ENCODE measurements at places on chromosomes 3 and 15.

DNA sequence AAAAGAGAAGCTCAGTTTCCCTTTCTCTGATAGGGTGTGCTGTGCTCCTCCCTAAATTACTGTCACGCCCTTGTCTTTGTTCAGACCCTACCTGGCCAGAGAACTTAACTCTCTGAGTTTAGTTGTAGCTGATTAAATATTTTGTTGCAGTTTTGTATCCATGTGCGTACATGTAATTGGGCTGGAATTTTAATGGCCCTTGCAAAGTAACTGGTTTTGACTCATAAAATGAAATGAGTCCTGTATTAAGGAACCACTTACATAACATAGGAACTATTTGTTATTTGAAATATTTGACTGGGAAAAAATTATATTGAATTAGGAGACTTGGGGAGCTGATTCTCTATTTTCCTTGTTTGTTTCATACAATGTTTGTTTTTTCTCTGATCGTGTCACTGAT, 80.2 kb downstream of the LRRK1 start:
- DNase-seq: no peak

GRCh38 chr3:73883497-73883896, 258.8 kb upstream of the PDZRN3 start:
- no peak for DNase-seq

DNA sequence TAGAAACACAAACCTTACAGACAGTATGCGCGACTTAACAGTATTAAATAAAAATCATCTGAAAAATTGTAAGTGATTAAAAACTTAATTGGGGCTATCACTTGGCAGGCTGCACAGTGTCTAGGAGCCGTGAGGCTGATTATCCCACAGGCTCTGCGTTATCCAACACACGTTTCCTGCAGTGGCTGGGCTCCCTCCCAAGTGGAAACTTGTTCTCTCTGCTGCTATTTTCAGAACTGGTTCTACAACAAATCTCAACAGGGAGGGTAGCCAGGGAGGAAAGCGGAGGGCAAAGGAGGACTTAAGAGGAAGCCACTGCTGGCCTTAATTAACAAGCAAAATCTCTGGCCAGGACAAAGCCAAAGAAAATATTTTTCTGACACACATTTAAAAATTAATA, 555.2 kb downstream of the MAGI1 start:
- DNase-seq: no peak

- no peak for DNase-seq
These were observed 335.2 kb downstream of the GAP43 start for GRCh38 chr3:115958526-115958925.

DNA sequence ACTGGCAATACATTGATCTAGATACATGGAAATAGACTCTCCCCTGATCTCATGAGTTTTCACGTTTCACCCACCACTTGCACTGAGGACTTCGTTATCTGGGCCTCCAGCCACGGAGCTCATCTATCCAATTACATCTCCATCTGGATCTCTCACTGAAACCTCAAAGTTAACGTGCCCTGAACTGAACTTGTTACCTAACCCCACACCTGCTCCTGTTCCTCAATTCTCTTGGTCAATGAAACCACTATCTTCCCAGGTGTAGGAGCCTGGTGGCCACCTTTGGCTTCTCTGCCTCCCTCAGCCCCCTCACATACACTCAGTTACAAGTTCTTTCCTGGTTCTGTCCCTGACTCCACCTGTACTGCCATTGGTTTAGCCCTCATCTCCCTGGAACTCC, 9.7 kb downstream of the DGKG start:
- DNase-seq: no peak

- no peak for DNase-seq
These were observed 292.6 kb downstream of the NFKBIZ start for GRCh38 chr3:102141928-102142239.

GRCh38 chr3:100710261-100710968, 1.1 kb downstream of the TFG start:
- no peak for DNase-seq

GRCh38 chr15:28885630-28886430, at the start of gene APBA2:
Gene APBA2, plus strand, starts transcription at chr15:28885974. Its CDS starts 167,911 bp downstream, at chr15:29053885.
- no peak for DNase-seq

Measured in cortex of kidney (tissue), 1 donor.